ENCODE measurements at places on chromosomes 12 and 14. TPM values are rescaled to one million over a fixed set of nuclear protein-coding genes. Genes with fewer than 3 reads are reported as not detected.

GRCh38 chr12:25054783-25055144 is 105.9 kb upstream of the BCAT1 start:
- no peak for DNase-seq

DNA sequence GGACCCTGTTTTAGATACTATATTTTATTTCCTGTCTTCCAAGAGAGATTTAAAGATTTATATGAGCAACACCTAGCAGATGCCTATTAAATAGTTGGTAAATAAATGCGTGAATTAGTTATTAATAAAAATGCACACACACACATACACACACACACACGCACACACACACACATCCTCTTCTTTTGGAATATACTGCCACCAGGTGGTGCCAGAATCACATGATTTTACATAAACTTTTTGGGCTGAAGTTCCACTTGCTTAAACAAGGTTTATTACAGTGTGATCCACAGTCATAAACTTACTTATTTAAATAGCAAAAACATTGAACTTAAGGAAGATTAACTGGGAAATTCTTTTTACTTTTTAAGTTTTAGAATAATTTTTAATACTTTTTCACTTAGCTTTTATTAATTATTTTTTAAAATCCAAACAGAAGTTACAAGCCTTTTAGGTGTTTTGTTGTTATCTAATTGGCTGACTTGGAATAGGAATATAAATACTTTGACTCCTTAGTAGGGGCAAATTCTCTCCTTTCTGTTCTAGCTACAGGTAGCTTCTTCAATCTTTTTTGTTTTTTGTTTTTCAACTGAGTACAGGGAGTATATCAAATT is 17.5 kb downstream of the RAD51B start:
- peak; percentile 75 for DNase-seq

GRCh38 chr12:111431772-111432171 is 26.0 kb downstream of the SH2B3 start:
- DNase-seq: no peak

The DHH gene
- 0.37 TPM for polyA plus RNA-seq

DNA sequence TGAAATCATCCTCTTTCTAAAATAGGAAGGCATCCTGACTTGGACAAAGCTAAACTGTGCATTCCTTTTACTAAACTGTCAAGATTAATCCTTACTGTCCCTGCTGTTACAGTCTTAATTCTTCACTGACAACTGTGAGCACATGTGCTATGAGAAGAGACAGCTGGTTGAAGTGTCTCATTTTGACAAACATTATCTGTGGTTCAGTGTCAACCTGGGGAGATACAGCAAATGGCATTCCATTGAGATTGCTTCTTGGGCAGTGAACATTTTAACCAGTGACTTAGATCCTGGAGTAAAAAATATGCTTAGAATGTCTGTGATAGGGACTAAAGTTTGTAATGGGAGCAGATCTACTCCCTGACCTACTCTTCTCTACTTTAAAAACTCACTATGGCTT is 552.6 kb upstream of the ATP2B1 start:
- DNase-seq: no peak

DNA sequence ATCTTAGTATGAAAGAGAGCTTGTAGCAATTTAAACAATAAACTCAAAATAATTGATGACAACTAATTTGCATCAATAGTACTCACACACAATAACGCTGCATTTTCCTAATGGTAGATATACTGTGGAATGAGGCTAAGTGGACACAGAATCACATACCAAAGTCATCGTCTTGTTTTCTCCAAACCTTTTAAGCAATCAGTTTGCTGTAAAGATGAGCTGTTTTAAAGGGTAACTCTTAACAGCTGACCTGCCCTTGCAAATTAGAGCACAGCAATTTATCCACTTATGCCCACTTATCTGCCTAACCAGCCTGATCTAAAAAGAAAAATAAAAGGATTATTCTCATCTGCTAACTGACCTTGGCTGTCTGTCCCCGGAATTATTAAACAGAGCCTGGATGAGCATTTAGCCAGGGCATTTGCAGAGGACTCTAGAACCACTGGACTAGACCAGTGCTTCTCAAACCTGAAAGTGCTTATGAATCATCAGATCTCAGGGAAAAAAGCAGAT is 174.3 kb upstream of the BCL2L14 start:
- DNase-seq: no peak

The PPP1R36 gene
- polyA plus RNA-seq: 0.07 TPM

- DNase-seq: no peak
These were observed 626.6 kb downstream of the DIO2 start for GRCh38 chr14:79584679-79585078.

DNA sequence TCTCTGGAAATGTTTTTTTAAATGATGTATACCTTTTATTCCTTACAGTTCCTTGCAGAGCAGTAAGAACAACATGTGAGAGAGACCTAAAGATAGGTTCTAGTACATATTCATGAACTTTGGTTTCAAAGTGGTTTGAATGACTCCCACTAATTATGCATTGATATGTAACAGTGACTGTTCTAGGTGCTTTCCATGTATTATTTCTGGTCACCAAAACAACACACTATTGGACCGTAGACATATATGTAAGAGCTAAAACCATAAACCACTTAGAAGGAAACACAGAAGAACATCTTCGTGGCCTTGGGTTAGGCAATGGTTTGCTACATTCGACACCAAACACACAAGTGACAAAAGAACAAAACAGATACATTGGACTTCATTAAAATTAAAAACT is 37.9 kb downstream of the SOX5 start:
- no peak for DNase-seq

DNA sequence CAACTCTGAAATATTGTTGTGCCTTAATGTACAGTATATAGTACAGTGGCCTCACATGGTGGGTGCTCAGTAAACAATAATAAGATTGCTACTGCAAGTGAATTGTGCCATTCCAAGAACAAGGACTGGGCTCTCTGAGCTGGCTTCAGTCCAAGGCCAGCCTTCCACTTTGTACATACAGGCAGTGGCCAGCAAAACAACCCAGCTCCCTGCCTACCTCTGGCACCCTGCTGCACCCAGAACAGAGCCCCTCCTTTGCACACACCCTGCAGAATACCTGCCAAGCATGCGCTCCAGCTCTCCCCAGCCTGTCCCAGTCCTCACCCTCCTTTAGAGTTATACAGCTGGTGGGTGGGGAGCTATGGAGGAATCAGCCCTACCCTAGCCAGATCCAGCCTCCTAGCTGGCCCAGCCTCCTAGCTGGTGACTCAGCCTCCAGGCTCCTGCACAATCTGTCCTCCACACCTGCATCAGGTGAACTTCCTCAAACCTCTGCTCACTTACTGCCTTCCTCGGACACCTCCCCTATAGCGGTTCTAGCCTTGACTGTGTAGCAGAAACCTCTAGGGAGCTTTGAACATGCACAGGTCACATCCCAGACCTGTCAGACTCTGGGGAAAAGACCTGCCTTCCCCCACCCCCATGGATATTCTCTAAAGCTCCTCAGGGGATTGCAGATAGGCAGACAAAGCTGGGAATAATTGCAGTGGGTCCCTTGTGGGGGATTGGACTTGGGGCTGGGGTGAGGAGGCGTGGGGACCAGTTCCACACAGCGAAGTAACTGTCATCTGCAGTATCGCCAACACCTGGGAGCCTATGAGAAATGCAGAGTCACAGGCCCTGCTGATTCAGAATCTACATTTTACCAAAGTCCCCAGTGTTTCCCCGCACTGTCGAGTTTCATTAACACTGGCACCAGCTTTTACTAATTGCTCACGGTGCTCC is 17.9 kb downstream of the ZDHHC22 start:
- peak; percentile 49 for DNase-seq

DNA sequence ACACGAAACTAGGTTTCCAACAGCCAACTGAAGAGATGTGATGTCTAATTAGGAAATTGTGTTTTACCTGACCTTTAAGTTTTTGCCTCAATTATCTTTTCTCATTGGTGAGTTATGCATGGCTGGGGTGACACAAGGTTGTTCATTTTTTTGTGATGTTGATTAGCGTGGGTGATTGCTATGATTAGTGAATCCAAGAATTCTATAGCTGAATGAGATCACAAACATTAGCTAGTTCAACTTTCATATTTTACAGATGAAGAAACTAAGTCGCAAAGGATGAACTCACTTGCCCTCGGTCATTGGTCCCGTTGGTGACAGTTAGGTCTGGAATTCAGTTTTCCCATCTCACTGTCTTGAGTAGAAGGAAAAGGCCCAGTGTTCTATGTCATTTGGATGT is 32.6 kb upstream of the LMNTD1 start:
- no peak for DNase-seq

The SYCP3 gene
- 0.22 TPM for polyA plus RNA-seq

GRCh38 chr12:69639400-69640016 is 28.8 kb upstream of the LRRC10 start:
- DNase-seq: peak; percentile 53

The ELK3 gene
- polyA plus RNA-seq: 6.6 TPM

- no peak for DNase-seq
These were observed 150.2 kb downstream of the TTLL5 start for GRCh38 chr14:75811136-75811829.

The PTGER2 gene
- 0.65 TPM for polyA plus RNA-seq

GRCh38 chr12:63440048-63440447 is 228.2 kb downstream of the DPY19L2 start:
- no peak for DNase-seq

- DNase-seq: no peak
These were observed 67.3 kb downstream of the SPTB start for GRCh38 chr14:64812412-64812811.

DNA sequence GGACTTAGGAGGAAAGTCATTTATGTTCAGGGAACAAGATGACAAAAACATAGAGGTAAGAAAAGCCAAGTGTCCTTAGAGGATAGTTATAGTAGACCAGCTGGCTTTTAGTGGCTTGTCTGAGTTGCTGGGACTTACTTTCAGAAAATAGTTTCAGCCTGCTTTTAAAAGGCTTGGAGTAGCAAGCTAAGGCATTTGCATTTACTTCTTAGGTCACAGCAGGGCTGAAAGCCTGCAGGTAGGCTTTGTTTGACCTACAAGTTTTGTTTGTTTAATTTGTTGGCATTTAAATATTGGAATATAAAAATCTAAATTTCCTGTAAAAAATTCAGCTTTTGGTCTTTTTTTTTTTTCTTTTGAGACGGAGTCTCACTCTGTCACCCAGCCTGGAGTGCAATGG is 5.1 kb downstream of the ACSS3 start:
- DNase-seq: no peak

DNA sequence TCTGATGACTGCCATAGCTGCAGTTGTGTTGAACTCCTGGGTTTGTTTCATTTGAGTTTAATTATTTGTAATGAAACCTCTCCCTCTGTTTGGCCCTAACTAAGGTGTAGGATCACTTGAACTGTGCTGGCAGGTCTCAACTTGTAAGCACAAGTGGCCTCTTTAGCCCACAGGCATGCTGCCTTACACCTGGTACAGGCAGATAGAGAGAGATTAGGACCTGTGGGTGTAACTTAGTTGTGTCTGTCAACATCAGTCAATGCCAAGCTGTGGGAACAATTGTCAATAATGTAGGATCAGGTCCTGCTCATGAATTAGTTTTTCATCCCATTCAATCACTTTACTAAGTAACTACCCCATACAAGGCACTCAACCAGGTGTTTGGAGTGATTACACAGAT is 263.0 kb upstream of the G2E3 start:
- no peak for DNase-seq

- DNase-seq: no peak
These were observed 12.2 kb upstream of the OR5AU1 start for GRCh38 chr14:21168055-21168454.

- no peak for DNase-seq
These were observed 923 bp upstream of the MLF2 start for GRCh38 chr12:6753772-6754356.

The GLIPR1L2 gene
- polyA plus RNA-seq: 0.88 TPM

Measured in heart right ventricle (tissue), 16 donors.